T-helper 2 cell treated with Interferon-gamma antibody and Interleukin-4, amounts not matched to agents 100 ng/mL and 5 ng/mL, for 36 hours (primary cell): ENCODE measurements at places on chromosomes 3 and 15. TPM values are rescaled to one million over a fixed set of nuclear protein-coding genes. Genes with fewer than 3 reads are reported as not detected.

CCDC13 gene
- total RNA-seq, result 0.45 TPM in 1 of 2 replicates, not detected in the other

CHRD gene
- not detected in 2 replicates for total RNA-seq

MRPS22 gene
- 39.8 and 43.0 TPM in 2 replicates for total RNA-seq

CATSPER2 gene
- 6.9 and 7.6 TPM in 2 replicates for total RNA-seq

NEIL1 gene
- total RNA-seq, result 1.3 and 2.0 TPM in 2 replicates

HDC gene
- total RNA-seq, result 0.32 and 0.45 TPM in 2 replicates

LEKR1 gene
- 0.70 and 0.73 TPM in 2 replicates for total RNA-seq

ZNF660 gene
- total RNA-seq, result 0.11 and 0.14 TPM in 2 replicates

HRG gene
- total RNA-seq, result not detected in 2 replicates

ALDH1L1 gene
- total RNA-seq, result not detected in 2 replicates

MESD gene
- total RNA-seq, result 38.8 and 40.7 TPM in 2 replicates

FRMD5 gene
- total RNA-seq, result 0.25 TPM in 1 of 2 replicates, not detected in the other

XCR1 gene
- total RNA-seq, result 0.05 TPM in 1 of 2 replicates, not detected in the other

SCG5 gene
- 2.9 and 4.1 TPM in 2 replicates for total RNA-seq

ANKRD34C gene
- total RNA-seq, result not detected in 2 replicates
